Frontal cortex (tissue), 4 donors: ENCODE measurements at places on chromosomes 5 and 9. TPM values are rescaled to one million over a fixed set of nuclear protein-coding genes. Genes with fewer than 3 reads are reported as not detected.
A peak's percentile ranks its signal among the peaks of the same experiment; 100 is the strongest.

DNA sequence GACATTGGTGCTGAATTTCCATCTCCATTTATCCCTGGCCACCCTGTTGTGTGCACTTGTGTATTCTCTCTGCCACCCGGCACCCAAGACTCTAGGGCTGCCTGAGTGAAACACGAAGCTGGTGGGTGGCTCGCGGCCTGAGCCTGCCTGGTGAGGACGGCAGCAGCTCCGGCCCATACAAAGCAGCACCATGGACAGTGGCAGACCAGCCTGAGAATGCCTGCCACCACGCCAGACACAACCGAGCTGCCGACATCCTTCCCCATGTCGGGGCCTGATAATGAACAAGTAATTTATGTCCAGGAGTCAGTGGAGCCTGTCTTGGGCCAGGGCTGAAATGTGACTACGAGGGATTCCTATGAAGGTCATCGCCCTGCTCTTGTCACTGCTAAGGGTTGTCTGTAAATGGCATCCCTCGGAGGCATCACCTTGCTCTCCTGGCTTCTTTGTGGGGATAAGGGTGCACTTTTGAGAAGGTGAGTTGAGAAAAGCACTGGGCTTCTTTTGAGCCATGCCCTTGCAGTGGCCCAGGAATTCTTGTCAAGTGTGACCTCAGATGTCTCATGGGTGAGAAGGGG, 175.7 kb downstream of the MELK start:
- DNase-seq, result no peak

The PAX5 gene
- not detected for total RNA-seq

The SHISAL2B gene
- not detected for total RNA-seq

The TBC1D13 gene
- total RNA-seq, result 6.5 TPM

DNA sequence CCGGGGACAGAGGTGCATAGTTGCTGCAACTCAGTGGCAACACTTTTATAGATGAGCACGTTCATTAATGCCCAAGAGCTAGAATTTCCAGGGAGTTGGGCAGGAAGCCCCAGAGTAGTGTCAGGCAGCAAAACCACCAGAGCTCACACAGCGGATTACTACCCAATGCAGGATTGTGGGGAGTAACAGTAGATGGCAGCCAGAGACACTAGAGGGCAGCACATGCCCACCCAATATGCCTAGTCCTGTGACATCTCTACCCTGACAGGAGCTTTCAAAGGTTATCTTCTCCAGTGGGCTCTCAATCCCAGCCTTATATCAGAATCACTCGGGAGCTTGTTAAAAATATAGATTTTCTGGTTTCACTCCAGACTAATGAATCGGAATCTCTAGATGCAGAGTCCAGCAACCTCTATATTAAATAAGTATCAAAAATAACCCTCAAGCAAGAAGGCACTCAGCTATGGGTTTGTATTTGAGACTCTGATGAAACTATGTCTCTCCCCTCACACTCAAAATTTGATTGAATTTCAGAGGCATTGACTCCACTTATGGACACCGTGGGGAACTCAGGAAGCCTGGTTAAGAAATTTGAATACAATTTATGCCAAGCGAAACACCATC, 58.4 kb upstream of the PHF24 start:
- peak; percentile 66 for DNase-seq

DNA sequence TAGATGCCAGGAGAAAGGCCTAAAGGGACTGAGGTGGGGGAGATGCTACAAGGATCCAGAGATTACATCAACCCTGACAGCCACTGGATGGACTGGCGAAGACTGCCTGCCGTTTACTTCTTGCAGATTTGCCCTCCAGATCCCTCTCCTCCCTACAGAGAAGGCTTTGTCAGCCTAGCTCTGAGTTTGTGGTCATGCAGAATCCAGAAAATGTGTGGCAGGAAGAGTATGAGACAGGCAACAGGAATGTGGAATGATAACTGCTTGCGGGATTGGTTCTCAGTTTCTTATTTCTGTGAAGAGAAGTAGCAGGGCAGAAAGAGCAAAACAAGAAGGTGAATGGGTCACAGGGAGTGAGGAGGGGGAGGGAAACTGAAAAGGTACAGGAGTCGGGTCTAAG, 129.6 kb downstream of the TLE1 start:
- DNase-seq, result no peak

DNA sequence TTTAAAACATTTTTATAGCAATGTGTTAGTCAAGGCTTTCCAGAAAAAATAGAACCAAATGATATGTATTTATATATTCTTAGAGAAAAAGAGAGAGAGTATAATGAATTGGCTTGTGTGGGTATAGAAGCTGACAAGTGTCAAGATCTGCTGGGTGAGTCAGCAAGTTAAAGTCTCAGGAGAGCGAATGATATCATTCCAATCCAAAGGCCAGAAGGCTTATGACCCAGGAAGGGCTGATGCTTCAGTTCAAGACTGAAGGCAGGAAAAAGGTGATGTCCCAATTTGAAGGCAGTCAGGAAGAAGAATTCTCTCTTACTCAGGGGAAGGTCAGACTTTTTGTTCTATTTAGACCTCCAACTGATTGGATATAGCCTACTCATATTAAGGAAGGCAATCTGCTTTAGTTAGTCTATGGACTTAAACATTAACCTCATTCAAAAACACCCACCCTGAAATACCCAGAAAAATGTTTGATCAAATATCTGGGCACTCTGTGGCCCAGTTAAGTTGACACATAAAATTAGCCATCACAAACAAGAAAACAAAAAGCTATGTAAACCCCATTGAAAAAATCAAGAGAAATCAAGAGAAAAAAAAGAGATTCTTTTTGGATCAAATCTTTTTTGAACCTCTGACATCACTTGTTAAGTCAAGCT, 189.6 kb downstream of the PIK3R1 start:
- DNase-seq, result no peak

DNA sequence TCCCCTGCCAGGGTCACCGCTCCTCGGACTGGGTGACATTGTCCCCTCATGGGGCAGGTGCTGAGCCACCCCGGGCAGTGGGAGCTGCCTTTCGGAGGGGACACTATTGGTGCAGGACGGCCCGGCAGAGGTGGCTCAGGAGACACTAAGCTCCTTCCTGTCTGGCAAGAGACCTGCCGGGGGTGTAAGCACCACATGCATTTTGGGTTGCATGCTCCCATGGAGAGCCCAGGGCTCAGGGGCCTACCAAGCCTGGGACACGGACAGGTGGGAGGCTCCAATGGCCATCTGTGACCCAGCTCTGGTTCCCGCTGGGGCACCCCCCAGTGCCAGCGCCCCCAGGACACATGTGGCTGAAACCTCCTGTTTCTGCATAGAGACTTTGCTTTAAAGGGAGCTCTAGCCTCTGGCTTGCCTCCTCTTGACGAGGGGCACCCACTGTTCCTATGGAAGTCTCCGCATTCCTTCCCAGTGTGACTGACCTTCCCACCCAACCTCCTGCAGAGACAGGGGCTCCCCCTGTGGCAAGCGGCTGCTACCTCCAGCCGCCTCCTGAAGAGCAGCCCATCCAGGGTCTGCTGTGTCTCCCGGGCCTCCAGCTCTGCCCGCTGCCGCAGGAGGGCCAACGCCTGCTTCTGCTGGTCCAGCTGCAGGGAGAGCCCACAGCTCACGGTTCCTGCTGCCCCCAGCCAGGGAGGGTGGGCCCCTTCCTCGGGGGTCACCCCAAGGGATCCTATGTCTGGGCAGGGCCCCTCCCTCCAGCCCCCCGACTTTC, 28.1 kb downstream of the CCDC187 start:
- DNase-seq, result no peak

DNA sequence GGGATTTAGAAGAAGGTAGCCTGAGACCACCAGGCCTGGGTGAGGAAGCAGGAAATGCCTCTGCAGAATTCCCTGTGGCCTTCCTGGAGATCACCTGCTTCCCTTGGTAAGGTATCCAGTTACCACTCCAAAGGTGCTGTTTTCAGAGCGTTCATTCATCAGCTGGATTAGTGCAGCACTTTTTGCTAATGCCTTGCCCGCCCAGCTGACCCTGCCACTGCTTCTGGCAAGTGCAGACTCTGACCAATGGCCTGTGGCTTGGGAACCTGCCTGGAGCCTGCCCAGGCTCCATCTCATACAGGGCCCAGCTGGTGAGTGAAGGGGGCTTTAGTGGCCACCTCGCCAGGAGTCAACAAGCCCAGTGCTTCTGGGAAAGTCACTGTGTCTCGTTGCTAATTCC, 48.6 kb downstream of the FOXI1 start:
- no peak for DNase-seq

The PCDHB6 gene
- 3.3 TPM for total RNA-seq

GRCh38 chr5:83645936-83646335, 74.7 kb downstream of the HAPLN1 start:
- no peak for DNase-seq
